OCI-M1 (cell line): ENCODE measurements at places on chromosomes 5 and 9.
A peak's percentile ranks its signal among the peaks of the same experiment; 100 is the strongest.

- DNase-seq: no peak
Measured at GRCh38 chr5:1176473-1177391, 24.7 kb upstream of the SLC6A19 start.

GRCh38 chr9:128638580-128638979 lies 18.1 kb downstream of the DYNC2I2 start:
- no peak for DNase-seq

DNA sequence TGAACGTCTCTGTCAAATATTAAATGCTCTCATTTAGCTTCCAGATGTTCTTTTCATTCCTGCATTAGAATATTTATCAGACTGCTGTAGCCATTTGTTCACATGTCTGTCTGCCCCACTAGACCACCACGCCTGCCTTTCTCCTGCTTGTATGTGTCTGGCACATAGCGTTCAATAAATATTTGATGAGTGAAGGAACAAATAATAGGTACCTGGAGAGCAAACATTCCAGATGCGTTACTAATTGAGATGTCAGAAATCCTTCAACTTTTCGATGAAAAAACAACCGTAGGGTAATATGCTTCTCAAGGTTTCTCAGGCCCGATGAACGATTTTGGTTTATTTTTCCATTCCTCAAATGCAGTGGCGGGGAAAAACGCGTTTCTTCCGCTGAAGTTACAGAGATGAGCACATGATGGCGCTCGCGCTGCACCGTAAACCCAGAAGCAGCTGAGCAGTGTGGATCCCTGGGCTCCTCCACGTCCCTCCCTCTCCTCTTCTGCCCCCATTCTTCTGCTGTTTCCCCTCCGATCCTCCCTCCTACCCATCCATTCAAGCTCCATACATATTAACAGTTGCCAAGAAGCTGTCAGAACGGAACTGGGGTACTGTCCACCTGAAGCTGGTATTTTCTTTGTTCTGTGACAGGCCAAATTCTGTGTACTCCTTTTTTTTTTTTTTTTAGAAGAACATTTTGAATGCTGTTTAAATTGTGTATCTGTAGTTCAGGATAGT lies 245.4 kb downstream of the MPDZ start:
- DNase-seq: peak; percentile 100

GRCh38 chr5:132961887-132962286 lies 1.5 kb downstream of the AFF4 start:
- DNase-seq: peak; percentile 53

GRCh38 chr9:135339378-135339973 lies 140.1 kb upstream of the PPP1R26 start:
- no peak for DNase-seq

- no peak for DNase-seq
Measured at GRCh38 chr9:24459953-24460352, 85.7 kb downstream of the IZUMO3 start.

DNA sequence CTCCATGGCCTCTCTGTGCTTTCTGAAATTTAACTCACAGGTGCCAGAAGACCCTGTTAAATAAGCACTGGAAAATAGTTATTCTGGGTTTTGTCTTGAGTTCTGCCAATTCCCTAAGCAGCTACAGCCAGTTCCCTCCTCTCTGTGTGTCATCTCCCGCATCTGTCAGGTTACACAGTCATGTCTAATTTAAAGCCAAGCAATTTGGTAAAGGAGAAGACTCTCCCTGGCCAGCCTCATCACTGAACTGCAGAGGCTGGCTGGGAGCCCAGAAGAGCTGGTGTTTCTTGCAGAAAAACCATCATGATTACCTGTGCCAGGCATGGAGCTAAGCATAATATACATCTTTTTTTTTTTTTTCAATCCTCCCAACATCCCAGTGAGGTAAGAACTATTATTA lies 141.3 kb upstream of the ZNF366 start:
- no peak for DNase-seq

DNA sequence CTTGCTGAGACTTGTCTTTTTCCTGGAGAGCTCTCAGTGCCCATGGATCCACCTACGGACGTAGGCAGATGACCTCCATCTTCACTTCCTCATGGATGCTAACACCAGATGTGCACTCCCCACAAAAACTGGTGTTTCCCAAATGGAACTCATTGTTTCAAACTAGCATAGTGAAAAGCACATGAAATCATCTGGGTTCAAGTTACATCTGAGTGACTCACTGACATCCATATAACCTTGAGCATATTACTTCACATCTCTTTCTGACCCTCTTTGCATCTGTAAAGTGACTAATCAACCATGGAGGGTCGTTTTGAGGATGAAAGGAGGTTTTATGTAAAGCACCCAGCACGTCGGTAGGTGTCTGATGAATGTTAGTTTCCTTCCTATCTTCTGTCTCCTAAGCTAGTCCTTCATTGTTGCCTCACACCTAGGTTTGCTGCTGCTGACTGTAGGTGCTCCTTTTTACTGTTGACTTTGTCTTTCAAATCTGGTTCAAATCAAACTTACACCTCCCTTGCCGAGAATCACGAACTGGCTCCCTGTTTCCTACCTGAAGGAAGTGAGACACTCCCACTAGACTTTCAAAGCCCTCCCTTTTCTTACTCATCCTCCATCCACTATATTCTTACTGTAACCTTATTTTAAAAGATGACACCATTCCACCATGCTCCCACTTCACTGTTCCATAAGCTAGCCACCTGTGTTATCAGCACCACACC lies 10.3 kb downstream of the OCLN start:
- DNase-seq: no peak

- DNase-seq: no peak
Measured at GRCh38 chr5:123294544-123294943, 128.7 kb downstream of the CEP120 start.

DNA sequence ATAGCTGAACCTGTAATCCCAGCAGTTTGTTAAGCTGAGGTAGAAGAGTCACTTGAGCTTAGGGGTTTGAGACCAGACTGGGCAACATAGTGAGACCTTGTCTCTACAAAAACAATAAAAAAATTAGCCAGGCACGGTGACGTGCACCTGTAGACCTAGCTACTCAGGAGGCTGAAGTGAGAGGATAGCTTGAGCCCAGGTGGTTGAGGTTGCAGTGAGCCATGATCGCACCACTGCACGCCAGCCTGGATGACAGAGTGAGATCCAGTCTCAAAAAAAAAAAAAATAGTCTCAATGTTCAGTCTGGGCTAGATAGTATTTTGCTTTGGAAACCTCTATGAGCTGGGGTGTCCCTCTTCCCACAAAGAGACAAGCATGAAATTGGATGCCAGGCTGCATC lies 51.9 kb upstream of the IQGAP2 start:
- no peak for DNase-seq

GRCh38 chr5:16736158-16736995 lies 119.6 kb upstream of the RETREG1 start:
- peak; percentile 66 for DNase-seq

GRCh38 chr9:124001866-124002525 lies 9.6 kb upstream of the LHX2 start:
- DNase-seq: no peak

- no peak for DNase-seq
Measured at GRCh38 chr5:132383261-132383660, 13.8 kb downstream of the SLC22A5 start.

DNA sequence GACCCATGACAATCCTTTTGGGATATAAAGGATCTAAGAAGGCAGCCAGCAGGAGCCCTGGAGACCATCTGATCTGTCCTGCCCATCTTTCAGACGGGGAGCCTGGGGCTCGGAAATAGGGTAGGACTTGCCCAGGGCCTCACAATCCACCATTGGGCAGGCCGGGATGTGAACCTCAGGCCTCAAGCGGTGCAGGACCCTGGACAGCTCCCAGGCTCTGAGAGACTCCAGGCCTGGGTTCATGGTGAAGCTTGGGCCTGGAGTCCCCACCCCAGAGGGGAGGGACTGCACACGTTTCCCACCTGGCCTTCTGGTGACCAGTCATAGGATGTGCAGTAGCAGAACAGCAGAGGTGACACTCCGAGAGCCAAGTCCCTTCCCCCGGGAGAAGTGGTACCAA lies 36.6 kb upstream of the RAPGEF1 start:
- DNase-seq: peak; percentile 63

GRCh38 chr9:110752766-110753165 lies 84.2 kb downstream of the MUSK start:
- DNase-seq: no peak

DNA sequence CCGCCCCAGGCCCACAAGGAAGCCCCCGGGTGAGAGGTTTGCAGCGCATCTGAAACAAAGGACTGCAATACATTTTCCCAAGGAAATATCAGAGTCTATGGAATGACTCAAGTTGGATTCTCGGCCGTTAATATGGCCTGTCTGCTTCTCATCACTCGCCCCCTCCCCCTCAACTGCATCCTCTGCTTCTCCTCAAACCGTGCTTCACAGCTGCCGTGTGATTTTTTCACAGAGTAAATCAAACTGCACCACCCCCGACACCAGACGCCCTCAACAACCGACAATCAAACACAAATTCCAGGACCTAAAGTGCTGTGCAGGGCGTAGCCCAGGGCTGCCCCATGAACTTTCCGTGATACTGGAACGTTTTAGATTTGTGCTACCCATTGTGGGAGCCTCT lies 176.9 kb downstream of the ROR2 start:
- no peak for DNase-seq

- no peak for DNase-seq
Measured at GRCh38 chr9:75591972-75592371, 298.5 kb upstream of the PCSK5 start.

DNA sequence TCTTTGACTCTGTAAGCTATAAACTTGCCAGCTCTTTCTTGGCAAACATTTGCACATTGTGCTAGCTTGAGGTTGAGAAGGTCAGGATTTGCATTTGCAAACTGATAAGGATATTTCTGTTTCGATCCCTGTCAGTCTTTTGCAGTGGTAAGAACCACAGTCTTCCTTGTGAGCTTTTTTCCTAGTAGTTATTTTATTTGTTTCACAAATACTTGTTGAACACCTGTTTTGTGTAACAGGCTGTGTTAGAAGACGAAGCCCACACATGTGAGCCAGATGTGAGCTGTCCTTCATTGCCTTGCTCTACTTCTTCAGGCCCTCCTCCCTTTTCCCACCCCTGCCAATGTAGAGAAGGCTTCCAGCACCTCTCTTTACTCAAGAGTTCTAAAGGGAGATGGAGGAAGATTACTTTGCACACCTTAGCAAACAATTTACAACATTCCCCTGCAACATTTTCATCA lies 327.0 kb upstream of the KLF4 start:
- DNase-seq: no peak

DNA sequence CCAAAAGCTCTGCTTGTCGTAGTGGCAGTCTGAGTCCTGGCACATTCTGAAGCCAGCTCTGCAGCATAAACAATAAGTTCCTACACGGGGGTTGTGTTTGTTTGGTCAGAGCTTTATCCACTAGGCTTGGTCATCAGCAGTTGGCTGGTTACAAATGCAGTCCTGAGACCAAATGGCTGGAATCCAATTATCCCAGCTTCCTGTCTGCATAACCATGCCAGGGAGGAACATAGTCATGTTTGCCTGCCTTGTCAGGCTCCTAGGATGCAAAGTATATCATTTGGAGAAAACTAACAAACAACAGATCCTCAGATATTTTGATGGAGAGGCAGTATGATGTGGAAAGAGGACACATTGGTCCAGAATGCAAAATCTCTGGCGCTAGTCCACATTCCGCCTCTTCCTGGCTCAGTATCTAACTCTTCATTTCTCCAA lies 85.8 kb downstream of the FBXO38 start:
- no peak for DNase-seq

DNA sequence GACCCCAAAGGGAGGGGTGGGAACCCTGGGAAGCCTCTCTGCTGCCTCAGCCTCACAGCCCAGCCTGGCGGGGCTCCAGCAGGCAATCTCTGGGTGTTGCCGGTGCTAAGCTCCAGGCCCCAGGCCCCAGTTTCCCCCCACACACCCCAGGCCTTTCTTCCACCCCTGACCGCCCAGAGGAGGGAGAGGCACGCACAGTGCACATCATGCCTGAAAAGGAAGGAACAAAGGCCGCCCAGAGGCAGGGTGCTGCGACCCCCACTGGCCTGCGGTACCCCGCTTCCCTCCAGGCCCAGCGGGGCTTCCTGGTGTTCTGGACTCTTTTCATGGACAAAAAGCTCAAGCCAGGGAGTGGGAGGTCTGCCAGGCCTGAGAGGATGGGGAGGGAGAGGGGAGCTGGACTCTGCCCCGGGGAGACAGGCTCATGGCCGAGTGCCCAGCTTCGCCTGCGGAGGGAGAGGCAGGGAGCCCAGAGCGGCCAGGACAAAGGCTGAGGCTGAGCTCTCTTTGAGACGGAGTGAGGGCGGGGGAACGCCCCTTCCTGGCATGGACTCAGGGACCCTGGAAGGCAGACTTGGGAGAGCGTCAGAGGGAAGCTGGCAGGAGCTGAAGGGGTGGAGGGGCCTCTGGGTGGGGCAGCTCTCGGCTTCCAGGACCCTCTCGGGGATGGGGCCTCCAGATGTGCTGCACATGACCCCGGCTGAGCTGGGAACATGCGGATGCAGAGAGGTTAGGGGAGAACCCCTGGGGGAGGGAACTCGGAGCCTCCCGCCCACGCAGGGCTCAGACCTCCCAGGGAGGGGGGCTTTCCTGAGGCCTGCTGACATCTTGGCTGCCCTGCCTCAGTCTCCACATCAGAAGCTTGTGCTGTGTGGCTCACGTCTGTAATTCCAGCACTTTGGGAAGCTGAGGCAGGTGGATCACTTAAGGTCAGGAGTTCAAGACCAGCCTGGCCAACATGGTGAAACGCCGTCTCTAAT lies 1.8 kb upstream of the ENTPD2 start:
- no peak for DNase-seq

GRCh38 chr5:145838276-145838675 lies 3.1 kb upstream of the PRELID2 start:
- no peak for DNase-seq

- no peak for DNase-seq
Measured at GRCh38 chr5:56575821-56576220, 239.5 kb upstream of the MAP3K1 start.

GRCh38 chr5:19547640-19548039 lies 440.4 kb downstream of the CDH18 start:
- peak; percentile 10 for DNase-seq

GRCh38 chr5:28691526-28691925 lies 1653.1 kb upstream of the CDH9 start:
- DNase-seq: no peak

DNA sequence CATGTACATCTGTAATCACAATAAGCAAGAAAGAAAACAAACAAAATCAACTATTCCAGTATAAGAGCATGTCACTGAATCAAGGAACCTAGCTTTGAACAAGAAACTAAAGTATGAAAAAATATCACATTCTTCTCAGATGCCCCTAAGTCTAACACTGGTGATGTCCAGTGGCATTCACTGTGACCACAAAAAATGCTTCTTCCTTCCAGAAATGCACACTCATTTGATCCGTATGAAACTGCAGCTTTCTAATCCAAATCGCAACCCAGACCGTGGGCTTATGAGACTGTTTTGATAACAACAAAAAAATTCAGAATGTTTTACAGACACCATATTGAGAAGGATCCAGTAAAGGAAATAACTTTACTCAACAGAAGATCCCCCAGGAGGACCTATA lies 320.1 kb upstream of the TARS1 start:
- no peak for DNase-seq
